ENCODE measurements at places on chromosomes 2 and 18. TPM values are rescaled to one million over a fixed set of nuclear protein-coding genes. Genes with fewer than 3 reads are reported as not detected.

The CHST10 gene
- 7.4 TPM for total RNA-seq

The PAPOLG gene
- total RNA-seq: 11.2 TPM

The KLHL14 gene
- total RNA-seq: not detected

The ELOA2 gene
- total RNA-seq: not detected

The PTH2R gene
- not detected for total RNA-seq

The TEKT4 gene
- not detected for total RNA-seq

The SCRN3 gene
- 39.1 TPM for total RNA-seq

The NT5C1B gene
- not detected for total RNA-seq

Data from fibroblast of lung (primary cell).